ENCODE measurements at places on chromosomes 2 and 18. TPM values are rescaled to one million over a fixed set of nuclear protein-coding genes. Genes with fewer than 3 reads are reported as not detected.

The ALS2 gene
- total RNA-seq = 13.5 TPM

The SP140L gene
- 3.0 TPM for total RNA-seq

The ETAA1 gene
- total RNA-seq = 10.4 TPM

The TANC1 gene
- 8.3 TPM for total RNA-seq

The LIMS2 gene
- total RNA-seq = 6.2 TPM

The GPAT2 gene
- not detected for total RNA-seq

The PASK gene
- 7.5 TPM for total RNA-seq

The DSG4 gene
- total RNA-seq = not detected

The PCARE gene
- not detected for total RNA-seq

The ATP8B1 gene
- 7.6 TPM for total RNA-seq

The FIGN gene
- total RNA-seq = 3.0 TPM

The GREB1L gene
- total RNA-seq = 3.5 TPM

The MAL gene
- 0.27 TPM for total RNA-seq

The CCDC74A gene
- 13.9 TPM for total RNA-seq

The USP37 gene
- 6.1 TPM for total RNA-seq

The BMP10 gene
- total RNA-seq = not detected

The UGT1A1 gene
- 0.39 TPM for total RNA-seq

The UCN gene
- 1.7 TPM for total RNA-seq

The OXER1 gene
- not detected for total RNA-seq

Data from A549 treated with dexamethasone at 1 μM for 4 hours (cell line).